Posterior vena cava (tissue), 2 donors: ENCODE measurements at places on chromosomes 1 and 21.

DNA sequence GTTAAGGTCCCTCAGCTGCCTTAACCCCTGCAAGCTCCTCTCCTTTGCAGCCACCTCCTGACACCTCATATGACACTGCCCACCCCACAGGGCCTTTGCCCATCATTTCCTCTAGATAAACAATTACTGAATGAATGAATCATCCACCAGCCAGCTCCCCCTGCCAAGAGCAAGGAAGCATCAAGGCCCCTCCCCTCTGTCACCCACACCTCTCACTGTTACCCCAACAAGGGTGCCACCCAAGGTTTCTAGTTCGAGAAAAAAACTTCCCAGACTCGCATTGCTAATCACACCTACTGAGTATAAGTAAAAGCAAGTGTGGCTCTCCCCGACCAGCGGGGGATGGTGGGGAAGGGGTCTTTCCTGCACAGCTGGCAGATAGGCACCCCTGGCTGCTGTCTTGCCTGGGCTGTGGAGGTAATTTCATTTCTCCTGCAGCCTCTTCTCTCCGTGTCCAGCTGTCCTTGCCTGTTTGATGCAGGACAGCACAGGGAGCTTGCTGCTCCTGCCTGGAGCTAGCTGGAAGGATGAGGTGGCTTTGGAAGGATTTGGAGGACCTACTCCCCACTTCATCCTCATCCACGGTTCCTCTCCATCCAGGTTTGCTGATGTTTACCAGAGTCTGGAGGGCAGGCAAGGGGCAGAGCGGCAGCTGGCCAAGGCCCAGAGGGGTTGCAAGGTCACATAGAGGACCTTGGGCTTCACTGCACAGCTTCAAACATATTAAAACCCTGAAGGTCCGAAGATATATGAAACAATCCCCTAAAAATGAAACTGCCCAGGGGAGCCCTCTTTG, 33.1 kb upstream of the LBR start:
- DNase-seq, result peak; percentile 64

GRCh38 chr21:41952568-41953248, 1.1 kb downstream of the C2CD2 start:
- DNase-seq, result peak; percentile 83

DNA sequence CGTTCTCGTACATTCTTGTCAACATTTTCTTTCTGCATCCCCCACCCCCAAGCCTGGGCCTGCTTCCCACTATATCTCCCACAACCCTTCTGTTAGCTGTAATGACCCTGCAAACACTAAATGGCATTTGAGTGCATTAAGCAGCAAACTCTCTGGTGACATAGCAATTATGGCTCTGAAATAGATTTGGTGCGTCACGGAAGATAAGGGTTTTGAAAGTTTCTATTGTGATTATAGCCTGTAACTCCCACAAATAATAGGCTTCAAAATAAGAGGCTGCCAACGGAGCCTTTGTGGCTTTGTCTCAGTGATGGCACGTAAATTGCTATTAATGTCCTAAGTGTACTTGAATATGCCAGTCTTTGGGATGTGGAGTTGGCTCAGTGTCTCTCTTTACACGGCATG, 277.6 kb downstream of the PBX1 start:
- no peak for DNase-seq

DNA sequence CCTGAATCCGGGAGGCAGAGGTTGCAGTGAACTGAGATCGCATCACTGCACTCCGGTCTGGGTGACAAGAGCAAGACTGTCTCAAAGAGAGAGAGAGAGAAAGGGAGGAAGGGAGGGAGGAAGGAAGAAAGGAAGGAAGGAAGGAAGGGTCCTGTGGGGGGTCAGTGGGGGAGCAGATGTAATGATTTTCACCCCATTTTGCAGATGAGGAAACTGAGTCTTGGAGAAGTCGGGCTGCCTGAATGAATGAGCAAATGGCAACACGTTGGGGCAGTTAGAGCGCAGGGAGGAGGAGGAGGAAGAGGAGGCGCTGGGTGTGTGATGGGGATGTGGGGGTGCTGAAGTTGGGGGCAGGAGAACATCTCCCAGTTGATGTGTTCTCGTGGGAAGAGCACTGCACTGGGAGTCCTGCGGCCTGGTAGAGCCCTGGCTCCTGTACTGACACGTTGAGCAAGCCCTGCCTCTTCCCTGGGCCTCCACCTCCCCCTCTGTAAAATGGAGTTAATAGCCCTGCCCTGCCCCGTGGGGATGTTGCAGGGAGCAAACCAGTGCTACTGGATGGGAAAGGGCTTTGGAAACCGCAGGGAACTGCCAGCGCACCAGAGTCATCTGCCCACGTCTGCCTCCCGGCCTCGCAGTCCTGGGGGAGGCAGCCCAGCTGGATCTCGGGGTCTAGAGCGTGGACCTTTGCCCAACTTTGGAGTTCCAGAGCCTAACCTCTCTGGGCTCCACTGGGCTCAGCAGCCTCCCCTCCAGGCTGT, 103.2 kb upstream of the CASZ1 start:
- DNase-seq, result no peak

DNA sequence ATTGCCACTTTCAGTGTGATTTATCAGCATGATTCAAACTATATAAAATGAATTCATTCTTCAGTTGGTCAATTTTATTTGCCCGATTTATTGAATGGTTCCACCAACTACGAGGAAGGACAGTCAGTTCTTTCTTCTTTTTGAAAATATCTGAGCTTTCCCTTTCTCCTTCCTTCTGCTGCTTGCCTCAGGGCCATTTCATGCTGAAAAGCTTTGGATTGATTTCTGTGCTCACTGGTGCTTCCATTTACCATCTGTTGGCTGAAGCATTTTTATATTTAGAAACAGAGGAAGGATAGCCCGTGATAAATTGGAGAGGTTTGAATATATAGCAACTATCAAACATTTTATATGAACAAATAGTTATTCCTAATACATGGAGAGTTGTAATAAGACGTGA, 68.9 kb upstream of the ADAMTS5 start:
- DNase-seq, result no peak

DNA sequence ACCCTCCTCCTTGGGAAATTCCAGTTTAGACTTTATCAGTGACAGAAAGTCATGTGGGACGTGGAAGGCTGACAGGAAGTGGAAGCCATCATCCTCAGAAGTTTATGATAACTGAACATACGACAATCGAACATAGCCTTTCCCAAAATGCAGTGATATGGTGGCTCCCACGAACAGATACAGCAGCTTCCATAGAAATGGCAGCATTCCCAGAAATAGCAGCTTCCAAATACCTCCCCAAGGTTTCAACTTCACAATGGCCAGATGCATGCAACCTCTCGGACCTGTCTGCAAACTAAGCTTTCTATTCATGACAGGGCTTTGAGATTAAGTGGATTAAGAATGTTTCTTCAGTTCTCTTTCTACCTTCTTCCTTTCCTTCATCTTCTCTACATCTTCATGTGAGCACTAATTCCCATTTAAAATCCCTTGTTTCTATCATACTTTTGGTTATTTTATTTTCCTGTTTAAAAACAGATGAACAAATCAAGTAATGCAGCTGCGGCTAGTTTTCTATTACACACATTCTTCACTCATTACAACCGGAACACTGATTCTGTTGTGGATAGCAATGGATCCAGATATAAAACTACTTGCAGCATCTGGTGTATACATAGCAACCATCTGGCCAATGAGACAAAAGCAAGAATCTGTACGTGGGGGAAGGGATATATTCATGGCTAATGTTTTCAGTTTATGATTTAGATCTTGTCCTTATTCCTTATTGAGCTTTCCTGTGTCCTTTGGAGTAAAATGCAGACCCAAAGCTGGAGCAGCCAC, 304.8 kb downstream of the BRINP3 start:
- no peak for DNase-seq

GRCh38 chr1:210764536-210764935, 369.4 kb downstream of the KCNH1 start:
- DNase-seq, result no peak

GRCh38 chr1:55284856-55285255, 69.7 kb upstream of the USP24 start:
- no peak for DNase-seq

- no peak for DNase-seq
Observed at GRCh38 chr1:68608289-68608688, 111.4 kb upstream of the DEPDC1 start.

GRCh38 chr1:31336687-31337467, 36.0 kb downstream of the FABP3 start:
- no peak for DNase-seq

DNA sequence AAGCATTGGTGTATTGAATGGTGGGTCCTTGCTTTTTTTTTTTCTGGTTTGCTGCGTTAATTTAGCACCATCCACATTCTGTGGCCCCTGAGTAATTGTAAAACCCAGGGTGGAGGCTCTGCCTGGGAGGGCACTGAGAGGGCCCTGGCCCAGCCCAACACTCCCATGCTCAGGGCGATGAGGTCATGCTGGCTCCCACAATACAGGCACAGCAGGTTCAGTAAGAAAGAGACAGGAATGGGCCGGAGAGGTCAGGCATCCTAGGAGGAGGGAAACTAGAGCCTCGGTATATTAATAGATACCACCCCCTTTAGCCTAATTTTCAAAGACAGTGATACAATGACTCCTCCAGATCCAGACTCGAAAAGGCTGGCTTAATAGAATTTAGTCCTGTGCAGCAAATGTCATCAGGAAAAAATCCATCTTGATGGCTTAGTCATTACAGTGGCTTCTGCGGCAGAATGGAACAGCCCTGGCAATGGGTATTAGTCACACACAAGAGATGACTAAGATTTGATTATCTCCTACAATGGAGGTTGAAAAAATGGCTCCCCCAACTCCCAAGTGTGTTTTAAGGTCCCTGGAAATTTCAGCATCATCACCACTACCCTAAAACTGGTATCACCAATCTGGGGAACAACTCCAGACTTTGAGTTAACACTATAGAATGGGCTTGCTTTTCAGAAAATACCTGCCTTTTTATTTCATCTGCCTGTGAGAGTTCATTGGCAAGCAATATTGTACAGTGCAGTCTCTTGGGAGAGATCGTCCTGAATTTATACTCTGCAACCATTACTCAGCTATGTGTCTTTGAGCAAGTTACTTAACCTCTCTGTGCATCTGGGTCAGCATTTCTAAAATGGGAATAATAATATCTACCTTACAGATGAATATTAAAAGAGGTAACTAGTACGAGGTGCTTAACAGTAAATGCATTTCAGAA, 43.9 kb upstream of the LYST start:
- DNase-seq, result no peak
